ENCODE measurements at places on chromosomes 5 and 9.

- no peak for DNase-seq
These were observed 51.2 kb downstream of the USP20 start for GRCh38 chr9:129886226-129887174.

DNA sequence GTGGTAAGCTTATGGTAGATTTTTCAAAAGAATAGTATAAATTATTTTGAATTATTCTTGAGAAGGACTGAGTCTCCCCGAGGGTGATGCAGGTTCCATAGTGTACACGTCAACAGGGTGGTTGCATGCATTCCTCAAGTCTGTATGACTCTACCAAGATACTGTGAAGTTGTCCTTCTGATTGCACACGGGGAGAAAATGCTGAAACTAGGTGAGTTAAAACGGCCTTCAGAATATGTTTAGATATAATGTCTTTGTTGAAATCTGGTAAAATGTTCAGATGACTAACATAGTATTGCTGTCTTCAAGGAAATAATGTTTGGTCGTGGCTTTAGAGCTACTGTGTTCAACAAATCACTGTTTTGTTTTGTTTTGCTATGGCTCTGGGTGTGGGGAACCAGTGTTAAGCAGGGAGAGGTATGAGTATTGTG lies 22.4 kb upstream of the TNFAIP8 start:
- no peak for DNase-seq

GRCh38 chr5:59757442-59757841 lies 136.1 kb downstream of the PDE4D start:
- DNase-seq: peak; percentile 79

DNA sequence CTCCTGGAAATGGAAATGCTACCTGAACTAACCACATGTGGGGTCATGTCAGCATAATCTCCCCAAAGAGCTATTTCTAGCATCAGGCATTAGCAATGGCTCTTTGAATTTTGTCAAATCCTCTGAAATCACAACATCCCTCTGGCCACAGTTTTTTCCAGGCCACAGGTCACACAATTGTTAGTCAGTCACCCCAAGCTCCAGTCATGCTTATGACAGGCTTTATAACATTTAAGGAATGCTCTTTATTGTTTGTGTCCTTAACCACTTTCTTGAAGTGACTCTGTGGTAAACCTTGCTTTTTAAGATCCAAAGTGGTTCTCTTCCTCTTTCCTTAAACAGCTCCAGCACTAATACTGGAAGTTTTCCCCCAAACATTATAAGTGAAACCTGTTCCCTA lies 169.2 kb upstream of the HMHB1 start:
- DNase-seq: no peak

GRCh38 chr9:4086119-4087090 lies 213.5 kb downstream of the GLIS3 start:
- peak; percentile 79 for DNase-seq

GRCh38 chr5:76376866-76377230 lies 26.2 kb upstream of the IQGAP2 start:
- DNase-seq: no peak

- DNase-seq: no peak
These were observed 121.2 kb upstream of the PTPN3 start for GRCh38 chr9:109619310-109619709.

- peak; percentile 80 for DNase-seq
These were observed 4.2 kb downstream of the SKP2 start for GRCh38 chr5:36156121-36156601.

DNA sequence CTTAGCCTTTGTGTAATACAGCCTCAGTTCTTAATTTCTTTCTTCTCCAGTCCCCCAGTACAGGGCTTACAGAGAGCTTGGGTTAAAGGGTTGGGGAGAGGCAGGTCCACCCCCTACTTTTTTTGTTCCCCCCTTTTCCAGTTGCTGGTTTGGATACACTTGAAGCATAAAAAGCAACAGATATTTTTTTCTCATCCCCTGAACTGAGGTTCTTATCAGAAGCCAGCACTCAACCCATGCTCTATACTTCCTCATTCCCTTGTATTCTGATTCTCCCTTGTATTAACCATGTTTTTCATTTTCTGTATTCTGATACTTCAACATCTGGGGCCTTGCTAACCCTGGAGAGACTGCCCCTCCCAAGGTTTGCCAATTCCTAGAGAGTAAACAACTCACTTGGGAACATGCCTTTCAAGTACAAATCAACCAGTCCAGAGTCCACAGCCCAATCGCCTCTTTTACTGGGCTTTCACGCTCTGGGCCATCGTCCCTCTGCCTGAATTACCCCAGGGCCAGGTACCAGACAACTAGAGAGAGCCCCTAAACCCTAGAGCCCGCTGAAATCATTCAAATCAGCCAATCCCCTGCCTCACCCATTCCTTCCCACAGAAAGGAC lies 333.4 kb upstream of the PUM3 start:
- DNase-seq: no peak

DNA sequence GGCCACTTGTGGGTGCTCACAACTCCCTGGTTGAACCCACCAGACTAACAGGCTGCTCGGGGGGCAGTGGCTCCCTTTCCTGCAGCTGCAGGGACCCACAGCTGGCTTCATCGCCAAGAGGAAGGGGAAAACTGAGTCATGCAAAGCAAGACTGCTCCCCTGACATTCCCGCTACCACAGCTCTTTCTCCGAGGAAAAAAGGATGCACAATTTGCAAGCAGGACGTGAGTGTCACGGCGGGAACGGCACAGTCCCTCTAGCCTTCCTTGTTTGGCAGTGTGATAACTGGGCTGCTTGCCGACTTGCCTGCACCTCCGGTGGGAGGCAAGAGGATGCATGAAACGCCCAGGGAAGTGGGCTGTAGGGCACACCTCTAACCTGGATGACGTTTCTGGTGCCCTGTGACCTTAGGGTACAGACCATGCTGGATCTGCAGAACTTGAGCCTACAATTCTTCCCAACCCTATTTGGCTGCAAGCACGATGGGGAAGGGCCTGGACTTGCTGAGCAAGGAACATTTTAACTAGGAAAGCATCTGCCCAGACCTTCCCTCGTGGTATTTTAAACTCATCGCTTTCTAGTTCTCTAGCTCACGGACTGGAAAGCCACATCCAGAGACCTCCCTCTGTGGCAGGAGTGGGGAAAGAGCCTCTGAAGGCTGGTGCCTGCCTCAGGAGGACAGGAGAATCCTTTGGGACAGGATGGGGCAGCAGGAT lies 7.8 kb downstream of the SH3PXD2B start:
- DNase-seq: no peak

DNA sequence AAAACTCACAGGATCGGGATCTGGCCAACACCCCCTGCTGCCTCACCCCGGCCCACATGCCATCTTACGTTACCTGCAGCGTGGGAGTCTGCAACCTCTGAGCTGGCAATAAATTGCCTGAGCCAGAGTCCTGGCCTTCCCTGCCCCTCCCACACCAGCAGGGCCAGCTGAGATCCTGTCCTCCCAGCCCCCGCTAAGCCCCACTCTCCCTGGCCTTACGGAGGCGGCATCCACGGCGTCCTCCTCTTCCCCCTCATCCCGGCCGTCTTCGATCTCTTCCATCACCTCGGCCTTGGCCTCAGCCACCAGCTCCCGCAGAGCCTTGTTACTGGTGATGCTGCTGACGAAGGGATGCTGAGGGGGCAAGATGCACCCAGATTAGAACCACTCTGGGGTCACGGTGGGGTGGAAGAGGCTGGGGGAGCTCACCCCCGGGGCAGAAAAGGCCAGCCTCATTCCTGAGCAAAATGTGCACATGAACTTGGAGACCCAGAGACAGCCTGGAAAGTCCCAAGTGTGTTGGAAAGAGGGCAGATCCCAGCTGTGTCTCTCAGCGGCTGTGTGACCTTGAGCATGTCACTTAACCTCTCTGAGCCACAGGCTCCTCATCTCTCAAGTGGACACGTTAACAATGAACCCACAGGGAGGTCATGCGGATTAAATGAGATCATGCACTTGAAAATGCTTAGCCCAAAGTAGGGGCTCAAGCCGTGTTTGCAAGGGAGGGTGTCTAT lies 89.9 kb upstream of the FBXW11 start:
- DNase-seq: no peak

- no peak for DNase-seq
These were observed 274.9 kb downstream of the PIK3R1 start for GRCh38 chr5:68490406-68490805.

DNA sequence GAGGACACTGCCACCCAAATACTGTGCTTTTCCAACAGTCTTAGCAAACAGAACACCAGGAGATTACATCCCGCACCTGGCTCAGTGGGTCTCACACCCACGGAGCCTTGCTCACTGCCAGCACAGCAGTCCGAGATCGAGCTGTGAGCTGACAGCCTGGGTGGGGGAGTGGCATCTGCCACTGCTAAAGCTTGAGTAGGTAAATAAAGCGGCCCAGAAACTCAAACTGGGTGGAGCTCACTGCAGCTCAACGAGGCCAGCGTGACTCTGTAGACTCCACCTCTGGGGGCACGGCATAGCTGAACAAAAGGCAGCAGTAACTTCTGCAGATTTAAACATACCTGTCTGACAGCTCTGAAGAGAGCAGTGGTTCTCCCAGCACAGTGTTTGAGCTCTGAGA lies 28.8 kb downstream of the EPB41L4A start:
- no peak for DNase-seq

DNA sequence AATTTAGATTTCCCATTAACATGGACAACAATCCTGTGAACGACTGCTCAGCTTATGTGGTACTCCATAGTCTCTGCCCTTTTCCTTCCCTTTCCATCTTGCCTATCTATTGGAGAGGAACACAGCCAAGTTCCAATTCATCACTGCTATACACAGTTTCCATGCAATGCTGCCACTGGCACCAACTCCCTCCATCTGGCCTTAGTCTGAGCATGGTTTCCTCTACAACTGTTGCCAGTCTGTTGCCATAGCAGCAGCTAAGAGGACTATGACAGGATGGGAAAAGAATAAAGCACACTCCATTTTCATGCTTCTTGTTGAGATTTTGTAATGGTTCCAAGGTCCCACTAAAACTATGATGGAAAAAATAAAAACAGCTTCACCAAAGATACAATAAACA lies 189.0 kb downstream of the HCN1 start:
- DNase-seq: no peak

- no peak for DNase-seq
These were observed 170.4 kb downstream of the SYK start for GRCh38 chr9:90972057-90972456.

DNA sequence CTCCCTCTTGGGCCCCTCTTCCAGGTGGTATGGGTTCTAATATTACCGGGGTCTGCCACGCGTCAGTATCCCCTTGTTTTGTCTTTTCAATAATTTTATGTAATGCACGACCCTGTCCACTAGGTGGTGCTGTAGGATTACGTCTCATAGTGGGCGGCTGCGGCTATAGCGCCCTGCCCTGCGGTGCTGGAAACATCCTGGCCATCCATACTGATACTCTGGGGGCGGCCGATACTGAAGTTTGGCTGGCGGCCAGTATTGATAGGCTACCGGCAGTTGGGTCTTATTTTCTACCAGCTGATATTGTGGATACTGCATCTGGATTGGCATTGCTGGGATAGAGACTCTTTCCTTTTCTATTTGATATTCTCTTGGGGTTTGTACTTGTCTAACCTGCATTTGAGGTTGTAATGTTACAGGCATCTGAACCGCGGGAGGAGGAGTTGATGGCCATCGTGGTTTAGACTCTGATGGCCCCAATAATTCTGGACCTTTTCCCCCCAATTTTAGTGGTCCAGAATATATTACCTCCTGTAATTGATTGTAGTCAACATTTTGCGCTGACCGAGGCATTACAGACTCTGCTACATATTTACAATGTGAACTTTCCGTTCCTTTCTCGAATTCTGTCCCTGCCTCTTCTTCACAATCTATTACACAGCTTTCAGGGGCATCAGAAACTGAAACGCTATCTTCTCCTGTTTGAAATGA lies 3.3 kb upstream of the TMEM141 start:
- peak; percentile 32 for DNase-seq

GRCh38 chr9:133353548-133353947 lies 2.7 kb downstream of the SURF1 start:
- DNase-seq: no peak

DNA sequence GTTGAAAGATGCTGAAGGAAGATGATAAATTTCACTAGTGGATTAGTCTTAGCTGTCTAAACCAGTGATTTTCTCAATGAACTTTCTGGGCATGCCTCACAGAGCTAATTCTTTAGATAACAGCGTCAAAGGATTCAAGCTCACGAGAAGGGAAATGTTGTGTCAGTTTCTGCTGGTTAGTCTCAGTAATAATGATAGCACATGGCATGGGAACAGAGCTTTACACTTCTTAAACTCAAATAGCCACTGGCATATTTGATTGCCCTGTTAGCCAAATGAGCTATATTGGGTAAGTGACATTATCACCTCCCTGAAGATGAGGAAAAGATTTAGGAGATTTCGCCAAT lies 139.3 kb upstream of the NR3C1 start:
- DNase-seq: peak; percentile 42

- peak; percentile 9 for DNase-seq
These were observed 455 bp downstream of the KIF20A start for GRCh38 chr5:138179277-138179857.

DNA sequence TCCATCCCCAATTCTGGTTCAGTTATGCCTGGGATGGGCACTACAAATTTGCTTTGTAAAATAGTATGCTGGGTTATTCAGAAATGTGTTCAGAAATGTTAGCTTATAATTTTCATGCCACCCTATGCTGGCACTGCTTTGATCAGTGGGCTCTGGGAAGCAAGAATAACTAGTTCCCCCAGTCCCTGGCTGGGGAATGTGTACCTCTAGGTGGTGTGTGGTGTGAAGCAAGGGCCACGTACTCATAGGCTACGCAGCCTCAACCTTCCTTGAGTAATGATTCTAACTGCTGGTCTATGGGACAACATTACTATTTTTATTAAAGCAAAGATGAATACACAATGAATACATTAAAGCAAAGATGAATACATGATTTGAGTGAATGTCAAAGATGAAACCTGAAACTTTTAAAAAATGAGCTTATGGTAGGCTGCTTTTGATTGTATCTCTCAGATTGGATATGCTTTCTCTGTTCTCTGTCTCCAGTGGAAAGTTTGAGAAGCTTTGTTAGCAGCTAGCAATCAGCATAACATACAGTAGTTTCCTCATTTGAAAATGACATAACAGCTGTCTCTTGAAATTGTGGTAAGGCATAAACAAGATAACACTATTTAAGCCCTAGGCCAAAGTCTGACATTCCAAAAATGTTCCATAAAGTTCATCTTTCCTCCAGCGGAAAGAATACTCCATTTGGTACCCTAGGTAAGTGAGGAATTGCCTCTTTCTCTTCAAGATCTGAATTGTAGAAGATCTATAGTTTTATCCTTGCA lies 174.7 kb upstream of the NFIB start:
- DNase-seq: no peak

GRCh38 chr5:133520062-133520461 lies 92.3 kb downstream of the FSTL4 start:
- no peak for DNase-seq

DNA sequence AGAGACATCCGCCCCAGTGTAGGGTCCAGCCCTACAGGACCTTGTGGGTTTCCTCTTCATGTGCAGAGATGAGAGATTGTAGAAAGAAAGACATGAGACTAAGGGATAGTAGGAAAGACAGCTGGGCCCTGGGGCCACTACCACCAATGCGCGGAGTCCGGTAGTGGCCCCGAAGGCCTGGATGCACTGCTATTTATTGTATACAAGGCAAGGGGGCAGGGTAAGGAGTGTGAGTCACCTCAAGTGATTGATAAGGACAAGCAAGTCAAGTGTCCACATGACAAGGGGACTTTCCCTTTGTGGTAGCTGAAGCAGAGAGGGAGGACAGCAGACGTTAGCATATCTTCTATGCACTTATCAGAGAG lies 6.2 kb upstream of the TMEM141 start:
- DNase-seq: no peak

Data from iris pigment epithelial cell (primary cell).